ENCODE measurements at places on chromosomes 3 and 15.

GRCh38 chr15:40637221-40637745 lies 43.2 kb downstream of the KNL1 start:
- DNase-seq = no peak

DNA sequence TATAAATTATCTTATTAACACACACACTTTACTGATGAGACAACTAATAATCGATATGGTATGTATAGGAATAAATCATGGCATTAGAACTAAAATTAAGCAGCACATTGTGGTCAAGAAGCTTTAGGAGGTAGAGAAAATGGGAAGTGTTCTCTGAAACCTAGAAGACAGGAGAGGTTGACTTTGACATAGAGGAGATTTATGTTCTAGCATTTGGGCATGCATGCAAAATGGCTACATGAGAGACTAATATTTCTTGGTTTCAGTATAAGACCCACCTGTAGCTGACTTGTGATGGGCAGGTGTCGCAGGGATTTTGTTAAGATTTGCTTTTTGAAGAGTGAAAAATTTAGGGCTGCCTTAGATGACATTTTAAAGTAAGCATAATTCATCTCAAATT lies 209.7 kb upstream of the POU1F1 start:
- no peak for DNase-seq

DNA sequence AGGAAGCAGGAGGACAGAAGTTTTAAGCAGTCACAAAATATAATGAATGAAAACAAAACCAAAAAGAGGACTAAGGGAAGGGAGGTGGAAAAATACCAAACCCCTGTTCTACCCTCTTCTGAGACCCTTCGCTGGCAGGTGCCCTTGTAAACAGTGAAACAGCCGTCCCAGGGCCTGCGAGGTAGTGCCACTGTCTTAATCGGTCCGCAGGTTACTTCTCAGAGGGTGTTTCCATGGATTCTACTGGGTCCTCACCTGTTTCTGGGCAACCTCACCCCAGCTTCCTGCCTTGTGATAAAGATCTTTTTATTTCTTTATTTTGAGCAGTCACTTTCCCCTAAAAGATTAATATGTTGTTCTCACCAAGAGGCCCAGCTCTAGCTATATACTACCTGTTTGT lies 65.3 kb downstream of the SLC30A4 start:
- DNase-seq = no peak

DNA sequence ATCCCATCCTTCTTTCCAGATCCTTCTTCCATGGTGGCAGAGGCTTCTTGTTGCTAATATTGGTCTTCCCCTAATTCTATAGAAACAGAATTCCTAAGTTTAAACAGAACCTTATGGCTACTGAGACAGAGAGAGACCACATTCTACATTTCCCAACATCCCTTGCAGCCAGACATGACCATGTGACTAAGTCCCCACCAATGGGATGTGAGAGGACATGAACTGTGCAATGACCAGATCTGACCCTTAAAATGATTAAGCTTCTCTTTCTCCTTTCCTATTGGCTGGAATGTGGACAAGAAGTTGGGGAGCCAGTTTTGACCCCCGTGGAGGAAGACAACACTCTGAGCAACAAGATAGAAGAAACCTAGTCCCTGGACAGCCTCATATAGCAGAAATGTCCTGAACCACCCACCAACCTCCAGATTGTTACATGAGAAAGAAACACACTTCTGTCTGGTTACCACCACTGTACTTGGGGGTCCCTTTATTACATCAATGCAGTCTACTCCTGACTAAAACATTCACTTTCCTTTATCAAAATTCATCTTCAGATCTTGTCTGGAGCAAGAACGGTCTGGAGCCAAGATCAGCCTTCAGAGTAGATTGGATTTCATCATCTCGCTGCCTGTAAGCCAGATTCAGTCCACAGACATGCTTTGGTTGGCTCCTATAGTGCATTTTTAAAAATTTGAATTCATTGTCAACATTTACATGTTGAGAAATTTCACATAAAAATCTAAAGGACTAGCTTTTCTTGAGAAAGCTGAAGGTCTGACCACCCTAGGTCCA lies 183.9 kb downstream of the SHQ1 start:
- DNase-seq = no peak

- DNase-seq = no peak
Measured at GRCh38 chr15:69658411-69658945, 205.9 kb downstream of the RPLP1 start.

DNA sequence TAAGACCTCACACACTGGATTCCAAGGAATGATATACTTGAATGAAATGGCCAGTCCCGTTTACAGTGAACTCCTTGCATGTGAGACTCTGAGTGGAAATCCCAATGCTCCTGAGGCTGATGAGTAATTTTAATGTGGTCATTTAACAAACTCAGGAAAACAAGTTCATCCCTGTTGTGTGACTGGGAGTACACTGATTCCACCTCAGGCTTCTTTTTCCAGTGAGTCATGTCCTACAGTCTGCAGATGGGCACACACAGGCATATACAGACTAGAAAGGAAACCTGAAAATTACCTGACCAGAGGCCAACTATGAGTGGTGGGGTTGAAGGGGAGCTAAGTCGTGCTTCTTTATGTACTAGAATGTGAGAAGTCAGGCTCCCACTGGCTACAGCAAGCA lies 5.8 kb downstream of the SQOR start:
- DNase-seq = peak; percentile 42

- DNase-seq = peak; percentile 28
Measured at GRCh38 chr3:56303487-56303886, 164.8 kb downstream of the ERC2 start.

- DNase-seq = no peak
Measured at GRCh38 chr3:87422333-87422732, 145.9 kb upstream of the POU1F1 start.

- DNase-seq = no peak
Measured at GRCh38 chr15:80334521-80334920, 69.7 kb upstream of the ARNT2 start.

- no peak for DNase-seq
Measured at GRCh38 chr3:99674086-99674789, 35.8 kb downstream of the COL8A1 start.

DNA sequence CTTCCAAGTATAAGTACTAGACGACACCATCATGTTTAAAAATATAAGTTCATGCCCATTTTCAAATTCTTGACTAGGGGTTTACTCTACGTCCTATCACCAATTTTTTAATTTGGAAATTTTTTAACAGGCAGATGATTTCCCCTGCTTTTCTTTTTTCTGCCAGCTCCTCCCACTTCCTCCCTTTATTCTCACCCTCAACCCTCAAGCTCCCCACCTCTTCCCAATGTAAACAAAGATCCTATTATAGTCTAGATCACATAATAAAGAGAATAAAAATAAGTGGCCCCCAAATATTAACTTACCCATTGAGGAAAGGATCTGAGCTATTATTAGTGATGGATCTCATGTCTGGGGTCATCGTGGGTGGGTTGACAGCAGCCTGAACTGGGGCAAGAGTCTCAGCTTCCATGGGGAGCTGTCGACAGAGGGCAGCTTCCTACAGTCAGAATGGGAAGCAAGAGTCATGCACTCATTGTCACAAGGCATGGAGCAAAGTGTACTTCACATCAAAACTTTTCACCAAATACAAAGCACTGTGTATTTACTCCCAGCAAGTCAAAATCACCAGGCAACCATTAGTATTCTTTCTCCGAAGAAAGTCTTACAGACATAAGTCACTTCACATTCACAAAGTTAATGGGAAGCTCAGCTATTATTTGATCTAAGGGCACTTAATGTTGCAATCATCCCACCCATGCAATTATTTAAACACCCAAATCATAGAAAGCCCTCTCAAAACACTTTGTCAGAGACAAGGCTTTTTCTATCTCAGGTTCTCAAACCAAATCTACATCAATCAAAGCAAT lies 53.2 kb downstream of the TM4SF4 start:
- peak; percentile 60 for DNase-seq

DNA sequence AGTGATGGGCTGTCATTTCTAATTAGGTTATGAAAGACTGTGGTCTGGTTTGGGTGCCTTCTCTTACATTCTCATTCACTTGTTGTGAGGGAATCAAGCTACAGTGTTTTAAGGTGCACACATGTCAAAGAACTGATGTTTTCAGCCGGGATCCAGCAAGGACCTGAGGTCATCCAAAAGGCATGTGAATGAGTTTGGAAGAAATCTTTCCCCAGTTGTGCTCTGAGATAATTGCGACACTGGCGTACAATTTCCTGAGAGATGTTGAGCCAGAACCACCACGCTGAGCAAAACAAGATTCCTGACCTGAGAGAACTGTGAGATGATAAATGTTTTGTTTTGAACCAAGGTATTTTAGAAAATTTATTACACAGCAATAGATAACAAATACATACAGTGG lies 295.3 kb upstream of the SLITRK3 start:
- DNase-seq = no peak

DNA sequence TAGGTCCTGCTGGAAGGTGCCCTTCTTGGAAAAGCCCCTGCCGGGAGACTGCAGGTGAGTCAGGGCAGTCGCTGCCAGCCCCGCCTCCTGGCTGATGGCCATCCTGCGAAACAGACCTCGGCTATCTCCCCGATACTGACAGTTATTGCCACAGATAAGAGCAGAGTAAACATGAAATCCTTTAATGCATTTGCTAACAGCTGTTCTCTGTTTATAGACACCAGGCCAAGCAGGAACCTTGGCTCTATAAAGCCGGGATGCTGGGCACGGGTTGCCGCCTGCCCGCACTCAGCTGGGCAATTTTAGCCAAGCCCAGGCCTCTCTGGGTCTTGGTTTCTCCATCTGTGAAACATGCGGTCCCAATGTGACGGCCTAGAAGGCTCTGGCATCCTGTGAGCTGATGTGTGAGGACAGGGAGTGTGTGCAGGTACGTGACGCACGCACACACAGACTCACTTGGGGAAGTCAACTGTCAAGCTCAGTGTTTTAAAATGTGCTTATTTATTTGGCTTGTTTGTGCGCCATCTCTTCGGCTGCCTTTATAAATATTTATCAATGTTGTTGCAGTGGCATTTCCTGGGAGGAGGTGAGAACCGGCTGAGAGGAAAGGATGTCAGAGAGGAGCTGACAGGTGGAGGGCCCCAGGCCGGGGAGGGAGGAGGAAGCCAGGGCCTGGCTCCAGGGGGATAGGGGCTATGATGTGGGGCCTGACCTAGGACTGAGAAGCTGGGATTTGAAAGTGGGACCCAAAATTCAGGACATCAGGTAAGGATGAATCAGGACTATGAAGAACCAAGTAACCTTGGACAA lies 50.8 kb upstream of the PRR23E start:
- no peak for DNase-seq

DNA sequence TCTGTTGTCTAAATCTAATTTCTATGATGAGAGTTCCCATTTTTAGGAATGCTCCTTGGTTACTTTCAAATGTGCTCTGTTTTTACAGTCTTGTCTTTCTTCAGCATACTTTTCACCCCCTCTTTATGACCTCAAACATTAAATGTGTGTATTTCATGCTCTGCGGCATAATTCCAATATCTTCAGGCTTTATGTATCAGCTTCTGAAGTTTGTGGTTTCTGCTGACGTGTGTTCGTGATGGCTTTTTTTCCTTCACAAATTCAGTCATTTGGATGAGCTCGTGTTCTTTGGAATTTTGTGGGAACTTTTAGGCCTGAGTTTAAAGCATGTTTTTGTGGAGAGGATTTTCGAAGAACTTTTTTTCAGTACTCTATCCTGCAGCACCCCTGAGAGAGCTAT lies 97.7 kb upstream of the CHRNA7 start:
- DNase-seq = no peak

- DNase-seq = peak; percentile 65
Measured at GRCh38 chr3:182364723-182365650, 428.3 kb upstream of the ATP11B start.

DNA sequence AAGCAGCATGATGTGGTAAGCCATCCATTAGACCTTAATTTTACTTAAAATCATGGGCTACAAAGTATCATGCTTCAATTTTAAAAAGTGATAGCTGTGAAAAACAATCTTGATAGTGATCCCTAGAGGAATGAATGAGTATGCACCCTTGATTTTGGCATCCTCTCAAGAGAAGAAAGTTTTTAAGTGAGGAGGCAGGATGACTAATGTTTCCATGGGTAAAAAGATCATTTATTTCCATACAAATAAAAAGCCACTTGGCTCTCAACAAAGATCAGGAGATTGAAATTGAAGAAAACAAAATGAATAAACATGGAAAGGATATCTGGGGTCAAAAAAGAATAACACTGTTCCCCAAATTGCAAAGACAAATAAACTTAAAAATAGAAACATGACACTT lies 305.4 kb downstream of the MEX3B start:
- DNase-seq = no peak

- DNase-seq = no peak
Measured at GRCh38 chr3:59308001-59308400, 258.2 kb upstream of the CFAP20DC start.

DNA sequence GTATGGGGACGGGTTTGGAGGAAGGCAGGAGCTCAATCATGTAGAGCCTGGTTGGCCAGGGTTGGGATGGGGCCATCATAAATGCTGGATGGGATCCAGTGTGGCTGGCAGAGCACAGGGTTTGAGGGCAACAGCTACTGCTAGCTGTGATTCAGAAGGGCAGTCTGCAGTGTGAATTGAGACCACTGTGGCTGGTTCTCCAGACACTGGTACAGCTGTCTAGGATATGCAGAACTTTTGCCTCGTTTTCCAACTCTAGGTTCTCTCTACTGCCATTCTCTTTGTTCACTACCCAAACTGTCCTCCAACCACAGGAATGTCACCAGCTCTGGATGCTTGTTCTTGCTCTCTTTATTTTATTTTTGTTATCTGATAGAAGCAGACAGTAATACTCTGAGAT lies 543.6 kb downstream of the AGBL1 start:
- DNase-seq = no peak
